ENCODE measurements at places on chromosomes 7 and 10.

DNA sequence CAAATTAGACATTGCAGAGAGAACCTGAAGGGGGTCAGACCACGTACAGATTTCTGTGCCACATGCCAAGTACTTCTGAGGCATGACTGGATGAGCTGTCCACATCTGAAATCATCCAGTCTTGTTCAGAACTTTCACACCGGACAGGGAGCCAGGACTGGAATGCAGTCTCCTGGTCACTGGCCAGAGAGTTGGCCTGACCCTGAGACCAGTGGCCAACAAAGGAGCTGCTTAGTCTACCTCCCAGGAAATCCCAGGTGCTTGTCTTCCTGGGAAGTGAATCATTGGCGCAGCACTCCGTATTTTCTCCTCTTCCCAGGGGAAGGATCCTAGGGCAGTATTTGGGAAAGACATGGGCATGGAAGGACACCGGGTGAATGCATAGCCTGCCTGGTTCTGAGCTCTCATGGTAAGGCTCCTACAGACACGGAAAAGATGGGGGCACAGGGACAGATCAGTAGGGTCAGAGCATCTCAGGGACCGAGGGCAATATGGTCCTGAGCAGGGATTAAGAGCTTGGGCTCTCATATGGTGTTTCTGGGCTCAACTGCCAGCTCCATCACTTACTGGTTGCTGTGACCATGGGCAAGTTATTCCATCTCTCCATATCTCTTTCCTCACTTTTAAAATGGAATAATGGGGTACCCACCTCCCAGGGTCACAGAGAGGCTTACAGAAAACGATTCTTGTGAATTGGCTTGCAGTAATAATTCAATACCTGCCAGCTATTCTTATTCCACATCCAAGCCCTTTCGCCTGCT lies 1.3 kb upstream of the SCD start:
- DNase-seq, result no peak

DNA sequence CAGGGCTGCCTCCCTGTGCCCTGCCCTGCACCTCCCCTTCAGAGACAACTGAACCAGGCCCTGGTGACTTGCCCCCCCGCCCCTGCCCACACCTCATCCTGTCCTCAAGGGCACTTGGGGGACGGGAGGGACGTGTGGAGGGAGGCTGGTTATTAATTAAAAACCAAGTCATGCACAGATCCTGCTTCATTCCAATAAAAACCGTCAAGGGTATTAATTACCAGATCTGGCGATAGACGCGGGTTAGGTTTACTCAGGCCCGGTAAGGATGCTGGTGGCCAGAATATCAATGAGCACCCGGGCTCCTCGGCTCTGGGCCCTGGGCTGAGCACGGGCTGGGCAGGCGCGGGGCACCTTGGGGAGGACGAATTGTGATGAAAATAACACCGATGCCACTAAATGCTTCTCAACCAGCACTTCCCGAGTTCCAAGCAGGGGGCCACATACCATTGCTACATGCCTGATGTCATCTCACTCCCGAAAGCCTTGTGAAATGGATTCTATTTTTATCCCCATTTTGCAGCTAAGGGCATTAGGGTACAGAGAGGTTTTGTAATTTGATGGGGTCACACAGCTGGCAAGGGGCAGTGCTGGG lies 24.5 kb upstream of the GTF2IRD1 start:
- DNase-seq, result no peak

- no peak for DNase-seq
Measured at GRCh38 chr7:7177044-7177517, 5.3 kb upstream of the C1GALT1 start.

- DNase-seq, result no peak
Measured at GRCh38 chr10:131946321-131946751, 35.4 kb downstream of the BNIP3 start.

DNA sequence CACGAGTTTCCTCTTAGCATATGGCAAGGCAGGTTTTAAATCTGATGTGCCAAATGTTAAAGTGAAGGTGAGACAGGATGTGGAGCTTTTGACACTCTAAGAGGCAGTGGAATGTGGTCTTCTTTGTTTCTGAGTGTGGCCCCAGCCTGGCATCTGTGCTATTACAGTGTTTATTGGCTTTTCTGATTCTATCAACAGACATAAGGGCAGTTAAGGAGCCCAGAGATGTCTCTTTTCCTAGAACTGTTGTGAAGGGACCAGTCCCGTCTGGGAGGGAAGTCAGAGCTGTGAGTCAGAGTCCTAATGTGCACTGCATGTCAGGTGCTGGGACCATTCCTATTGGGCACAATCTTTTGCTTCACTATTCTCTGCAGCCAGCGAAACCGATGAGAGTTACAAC lies 32.5 kb downstream of the TRUB1 start:
- no peak for DNase-seq

- no peak for DNase-seq
Measured at GRCh38 chr10:113704637-113705343, 25.1 kb downstream of the CASP7 start.

DNA sequence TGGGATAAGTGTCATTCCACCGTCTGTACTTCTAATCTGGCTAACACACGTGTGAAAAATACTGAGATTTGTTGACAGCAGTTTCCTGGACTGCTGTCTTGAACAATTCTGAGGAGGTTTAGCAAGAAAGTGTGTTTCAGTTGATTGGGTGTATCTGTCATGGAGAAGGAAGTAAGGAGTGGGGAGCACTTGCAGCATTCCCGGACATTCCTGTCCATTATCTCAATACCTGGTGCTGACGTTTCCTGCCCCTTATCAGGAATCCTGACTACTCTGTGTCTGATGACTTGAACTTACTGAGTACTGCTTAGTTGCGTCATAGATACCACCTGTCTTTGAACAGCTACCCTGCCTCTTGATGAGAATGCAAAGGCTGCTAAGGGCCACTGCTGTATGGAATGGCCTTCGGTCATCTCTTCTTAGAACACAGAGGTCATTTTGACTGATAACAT lies 72.0 kb upstream of the VKORC1L1 start:
- DNase-seq, result no peak

- DNase-seq, result no peak
Measured at GRCh38 chr10:29037348-29038113, 251.3 kb upstream of the LYZL1 start.

GRCh38 chr7:69858471-69858870 lies 260.2 kb downstream of the AUTS2 start:
- DNase-seq, result no peak

DNA sequence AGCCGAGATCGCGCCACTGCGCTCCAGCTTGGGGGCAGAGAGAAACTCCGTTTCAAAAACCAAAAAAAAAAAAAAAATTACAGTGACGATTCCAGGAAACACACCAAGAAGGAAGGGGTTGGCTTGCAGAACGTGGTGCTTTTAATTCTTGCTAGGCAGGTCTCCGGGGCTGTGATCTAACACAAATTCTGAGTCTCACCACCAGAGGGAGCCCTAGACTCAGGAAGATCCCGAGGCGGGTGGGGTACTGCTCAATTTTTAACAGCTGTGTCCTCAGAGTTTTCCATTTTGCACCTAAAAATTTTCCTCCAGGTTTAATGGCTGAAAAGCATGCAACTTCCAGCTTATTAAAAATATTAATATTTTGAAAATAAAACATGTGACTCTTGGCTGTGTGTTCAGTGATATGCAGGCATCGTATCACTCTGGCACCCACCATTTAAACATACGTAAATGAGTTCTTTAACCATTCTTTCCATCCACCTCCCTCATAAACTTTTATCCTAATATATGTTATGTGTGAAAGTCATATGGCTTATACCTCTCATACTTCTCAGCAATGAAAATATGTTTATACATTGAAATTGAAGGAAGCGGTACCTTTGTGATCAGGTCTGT lies 26.5 kb upstream of the NUB1 start:
- peak; percentile 51 for DNase-seq

DNA sequence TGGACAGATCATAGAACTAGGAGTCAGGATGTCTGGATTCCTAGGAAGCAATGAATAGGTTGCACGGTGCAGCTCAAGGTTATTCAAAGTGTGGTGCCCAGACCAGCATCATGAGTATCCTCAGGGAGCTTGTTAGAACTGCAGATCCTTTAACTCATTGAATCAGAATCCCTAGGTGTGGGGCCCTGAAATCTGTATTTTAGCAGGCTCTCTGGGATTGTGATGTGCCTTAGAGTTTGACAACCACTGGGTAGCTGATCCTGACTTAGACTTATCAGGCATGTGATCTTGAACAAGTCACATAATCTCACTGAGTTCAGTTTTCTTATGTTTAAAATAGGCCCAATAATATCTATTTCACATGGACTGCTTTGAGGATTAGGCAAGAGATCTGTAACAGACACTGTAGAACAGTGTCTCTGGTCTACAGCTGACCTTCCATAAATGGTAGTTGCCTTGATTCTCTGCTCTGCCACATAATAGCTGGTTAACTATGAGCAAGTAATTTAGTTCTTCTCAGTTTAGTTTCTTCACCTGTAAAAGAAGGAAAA lies 46.4 kb upstream of the ATRNL1 start:
- no peak for DNase-seq

GRCh38 chr10:61099756-61100155 lies 155.8 kb upstream of the RHOBTB1 start:
- DNase-seq, result no peak

- no peak for DNase-seq
Measured at GRCh38 chr10:52064084-52064845, 249.8 kb upstream of the DKK1 start.

GRCh38 chr10:52779541-52780390 lies 7.2 kb upstream of the MBL2 start:
- no peak for DNase-seq

DNA sequence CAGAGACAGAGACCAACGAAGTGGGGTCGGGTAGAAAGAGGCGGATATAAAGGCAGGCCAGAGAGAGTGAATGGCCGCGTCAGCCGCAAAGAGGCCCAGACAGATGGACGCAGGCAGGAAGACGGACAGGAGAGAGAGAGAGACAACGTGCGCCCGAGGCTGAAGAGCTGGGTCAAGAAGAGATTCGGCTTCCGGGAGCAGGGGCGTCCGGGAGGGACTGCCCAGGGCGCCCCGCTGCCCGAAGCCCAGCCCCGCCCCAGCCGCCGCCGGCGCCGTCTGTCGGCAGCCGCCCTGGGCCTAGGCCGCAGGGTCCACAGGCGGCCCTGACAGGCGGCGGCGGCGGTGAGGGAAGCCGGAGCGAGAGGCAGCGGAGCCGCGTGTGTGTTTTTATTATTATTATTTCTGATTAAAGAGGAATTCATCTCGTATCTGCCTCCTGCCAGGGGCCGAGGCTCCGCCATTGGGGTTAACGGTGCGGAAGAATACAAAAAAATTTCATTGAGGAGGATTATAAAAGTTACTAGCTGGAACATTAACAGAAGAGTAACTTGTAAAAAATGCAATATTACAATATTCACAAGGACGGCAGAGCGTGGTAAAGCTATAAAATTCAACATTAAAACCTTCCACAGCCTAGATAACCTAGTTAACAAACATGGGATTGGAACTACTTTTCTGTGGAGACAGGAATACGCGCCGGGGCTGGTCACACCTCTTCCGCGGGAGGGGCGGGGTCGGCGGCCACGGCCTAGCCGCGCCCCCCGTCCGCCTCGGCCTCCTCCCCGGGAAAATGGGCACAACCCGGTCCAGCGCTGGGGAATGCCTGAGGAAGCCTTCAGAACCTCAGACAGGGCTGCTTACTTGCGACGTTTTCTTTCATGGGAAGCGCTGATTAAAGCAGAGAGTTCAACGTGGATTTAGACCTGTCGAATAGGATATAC lies 29.7 kb upstream of the PAX2 start:
- DNase-seq, result no peak

DNA sequence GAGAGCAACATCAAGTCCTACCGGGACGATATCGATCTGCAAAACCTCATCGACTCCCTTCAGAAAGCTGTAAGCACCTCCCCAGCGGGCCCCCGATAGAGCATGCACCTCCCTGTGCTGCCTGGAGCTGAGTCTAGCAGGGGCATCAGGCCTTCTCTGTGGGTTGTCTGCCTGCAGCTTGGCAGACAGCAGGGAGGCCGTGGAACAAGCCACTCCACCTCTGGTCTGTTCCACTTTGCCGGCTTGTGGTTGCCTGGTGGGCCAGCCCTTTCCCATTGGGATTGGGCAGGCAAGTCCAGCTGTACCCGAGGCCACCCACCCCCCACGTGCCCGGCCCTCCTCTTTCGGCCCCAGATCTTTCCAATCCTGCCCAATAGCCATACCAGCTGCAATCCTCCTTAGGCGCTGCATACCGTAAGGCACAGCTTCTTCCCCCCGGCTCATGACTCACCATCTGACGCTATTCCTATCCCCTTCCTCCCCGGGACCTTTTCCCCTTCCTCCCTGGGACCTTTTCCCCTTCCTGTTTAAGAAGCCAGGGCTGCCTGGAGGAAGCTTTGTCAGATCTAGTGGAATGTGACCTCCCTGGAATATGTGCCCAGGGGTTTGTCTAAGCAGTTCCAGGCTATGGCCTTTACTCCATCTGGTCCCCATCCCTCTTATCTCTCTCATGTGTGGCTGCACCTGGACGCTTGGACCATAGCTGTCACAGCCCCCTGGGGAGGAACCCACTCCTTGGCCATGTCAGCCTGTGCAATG lies 28.1 kb upstream of the SH2D4B start:
- no peak for DNase-seq

DNA sequence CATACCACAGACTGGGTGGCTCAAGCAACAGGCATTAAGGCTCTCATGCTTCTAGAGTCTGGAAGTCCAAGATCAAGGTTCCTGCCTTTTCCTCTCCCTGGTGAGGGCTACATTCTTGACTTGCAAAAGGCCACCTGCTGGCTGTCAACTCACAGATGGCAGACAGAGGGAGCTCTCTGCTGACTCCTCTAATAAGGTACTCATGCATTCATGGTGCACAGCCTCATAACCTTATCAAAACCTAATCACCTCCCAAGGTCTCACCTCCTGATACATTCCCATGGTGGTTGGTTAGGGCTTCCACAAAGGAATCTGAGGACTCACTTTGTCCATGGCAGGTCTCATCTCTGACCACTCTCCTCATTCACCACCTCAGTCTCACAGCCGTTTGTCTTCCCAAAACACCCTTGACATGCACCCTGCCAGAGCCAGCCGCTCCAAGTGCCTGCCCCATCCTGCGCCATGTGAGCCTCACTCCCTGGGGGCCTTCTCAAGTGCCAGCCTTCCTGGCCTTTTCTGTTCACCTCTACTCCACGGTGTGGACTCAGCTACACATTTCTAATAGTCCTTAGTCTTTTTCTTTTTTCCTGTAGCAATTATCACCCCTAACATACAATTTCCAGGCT lies 400.3 kb upstream of the ADARB2 start:
- DNase-seq, result no peak

GRCh38 chr10:2886662-2887061 lies 180.7 kb upstream of the PFKP start:
- DNase-seq, result no peak

All from stimulated activated CD4-positive, alpha-beta T cell treated with anti-CD3 and anti-CD28 coated beads, Interleukin-1b, Interleukin-23, amount 100 ng/mL, for 1 hour (primary cell).